HS-27A (cell line): ENCODE measurements at places on chromosomes 12 and 14.

DNA sequence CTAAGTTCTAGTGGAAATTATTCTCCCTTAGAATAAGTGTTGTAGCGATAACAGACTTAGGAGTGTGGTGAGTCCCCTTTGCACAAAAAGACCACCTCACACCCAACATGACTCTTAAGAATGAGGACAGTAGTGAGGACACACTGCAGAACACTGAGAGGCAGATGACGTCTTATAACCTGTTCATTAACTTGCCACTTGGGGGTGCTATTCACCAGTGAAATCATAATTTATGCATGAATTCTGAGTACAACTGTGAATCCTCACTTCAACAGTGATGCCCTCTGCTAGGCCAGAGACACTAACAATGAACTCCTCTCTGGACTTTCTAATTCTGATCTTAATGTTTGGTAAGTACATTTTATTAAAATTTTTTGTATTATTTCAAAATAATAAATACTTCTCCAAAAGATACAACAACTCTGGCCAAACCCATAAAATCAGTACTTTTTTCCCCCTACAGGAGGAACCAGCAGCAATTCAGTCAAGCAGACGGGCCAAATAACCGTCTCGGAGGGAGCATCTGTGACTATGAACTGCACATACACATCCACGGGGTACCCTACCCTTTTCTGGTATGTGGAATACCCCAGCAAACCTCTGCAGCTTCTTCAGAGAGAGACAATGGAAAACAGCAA is 274.7 kb downstream of the DAD1 start:
- peak; percentile 54 for DNase-seq

DNA sequence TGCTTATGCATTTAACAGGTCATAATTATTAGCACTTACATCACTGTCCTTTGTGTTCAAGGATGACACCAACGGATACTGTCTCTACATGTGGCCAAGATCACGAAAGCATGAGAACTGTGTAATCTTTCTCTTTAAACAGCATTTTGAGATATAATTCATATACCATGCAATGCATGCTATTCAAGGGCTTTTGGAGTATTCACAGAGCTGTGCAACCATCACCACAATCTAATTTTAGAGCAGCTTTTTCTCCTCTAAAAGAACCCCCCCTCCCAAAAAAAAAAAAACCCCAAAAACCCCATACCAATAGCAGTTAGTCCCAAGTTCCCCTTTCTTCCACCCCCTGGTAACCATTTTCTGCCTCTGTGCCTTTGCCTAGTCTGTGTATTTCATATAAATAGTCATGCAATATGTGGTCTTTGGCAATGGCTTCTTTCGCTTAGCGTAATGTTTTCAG is 60.6 kb downstream of the SPRING1 start:
- no peak for DNase-seq

- DNase-seq, result peak; percentile 46
Observed at GRCh38 chr12:57583008-57583831, 7.8 kb upstream of the PIP4K2C start.

GRCh38 chr12:23847857-23848256 is 101.6 kb downstream of the SOX5 start:
- no peak for DNase-seq

GRCh38 chr14:83300476-83301064 is 1766.9 kb upstream of the SEL1L start:
- peak; percentile 69 for DNase-seq

DNA sequence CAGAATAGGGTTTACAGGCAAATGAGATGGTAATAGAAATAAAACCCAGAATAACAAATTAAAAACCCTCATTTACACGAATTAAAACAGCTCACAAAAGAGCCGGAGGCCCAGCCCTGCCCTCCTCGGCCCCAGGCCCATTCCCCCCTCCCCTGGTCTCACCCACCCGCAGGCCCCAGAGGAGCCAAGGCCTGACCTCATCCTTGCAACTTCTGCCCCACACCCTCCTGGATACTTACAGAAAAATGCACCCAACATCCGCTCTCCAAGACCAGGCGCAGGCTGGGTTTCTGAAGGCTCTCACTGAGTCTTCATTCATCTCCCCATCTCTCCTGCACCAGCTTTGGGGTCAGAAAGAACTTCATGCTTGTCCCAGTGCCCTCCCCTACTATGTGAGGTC is 16.2 kb upstream of the VSX2 start:
- no peak for DNase-seq

GRCh38 chr12:130465046-130465445 is 127.4 kb downstream of the PIWIL1 start:
- DNase-seq, result no peak

DNA sequence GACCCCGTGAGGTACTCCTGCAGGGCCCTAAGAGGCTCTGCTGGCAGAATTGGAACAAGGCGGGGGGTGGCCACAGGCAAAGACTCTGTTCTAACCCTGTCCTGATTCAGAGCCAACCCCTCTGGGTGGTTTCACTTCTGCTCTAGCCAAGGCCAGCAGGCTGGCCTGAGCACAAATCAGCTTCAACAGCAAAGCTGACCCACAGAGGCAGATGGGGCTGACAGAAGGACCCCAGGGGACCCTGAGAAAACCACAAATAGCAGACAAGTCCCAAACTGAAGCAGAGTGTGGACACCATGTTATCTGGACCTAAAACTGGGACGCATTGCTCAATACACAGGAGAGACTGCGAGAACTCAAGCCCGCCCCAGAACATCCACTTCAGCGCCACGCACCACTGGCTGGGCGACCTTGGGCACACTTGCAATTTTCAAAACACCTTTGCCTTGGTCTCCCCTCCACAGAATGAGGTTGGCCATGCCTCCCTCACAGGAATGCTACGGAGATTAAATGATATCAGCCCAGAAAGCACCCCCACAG is 76.4 kb upstream of the DICER1 start:
- no peak for DNase-seq

GRCh38 chr14:103188810-103189480 is 65.7 kb downstream of the TNFAIP2 start:
- DNase-seq, result no peak

DNA sequence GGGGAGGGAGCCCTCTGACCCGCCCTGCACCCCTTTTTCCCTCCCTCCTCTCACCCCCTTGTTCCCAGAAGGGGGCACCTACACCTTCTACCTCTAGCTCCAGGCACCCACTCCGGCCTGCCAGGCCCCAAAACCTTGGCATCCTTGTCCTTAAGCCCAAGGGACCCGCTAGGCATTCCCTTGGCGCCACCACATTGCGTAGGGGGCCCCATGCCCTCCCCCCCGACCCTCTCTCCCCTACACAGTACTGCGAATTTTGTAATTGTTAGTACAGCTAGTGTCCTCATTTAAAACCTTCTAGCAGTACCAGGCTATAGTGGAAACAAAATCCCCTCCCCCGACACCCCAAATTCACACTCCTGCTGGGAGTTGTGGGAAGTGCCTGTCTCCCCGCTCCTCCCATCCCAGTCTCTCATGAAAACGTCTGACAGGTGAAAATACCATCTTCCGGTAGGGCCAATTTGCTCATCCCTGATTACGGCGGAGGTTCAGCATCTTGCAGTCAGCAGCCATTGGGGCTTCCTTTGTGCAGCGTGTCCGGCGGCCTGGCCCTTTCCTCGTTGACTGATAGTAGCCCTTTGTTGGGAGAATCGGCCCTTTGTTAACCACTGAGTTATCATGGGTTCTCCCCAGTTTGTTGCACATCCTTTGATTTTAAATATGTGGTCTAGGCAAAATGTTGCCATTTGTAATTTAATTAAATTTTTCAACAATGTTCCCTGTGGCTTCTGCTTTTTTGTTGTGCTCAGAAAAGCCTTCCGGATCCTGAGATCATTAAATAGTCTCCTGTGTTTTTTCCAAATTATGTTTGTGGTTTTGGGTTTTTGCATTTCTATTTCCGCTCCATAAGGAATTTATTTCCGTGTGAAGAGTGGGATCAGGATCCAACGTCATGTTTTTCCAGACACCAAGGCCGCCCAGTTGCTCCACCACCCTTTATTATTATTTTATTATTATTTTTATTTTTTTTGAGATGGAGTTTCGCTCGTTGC is 7.9 kb upstream of the CEP170B start:
- DNase-seq, result no peak

DNA sequence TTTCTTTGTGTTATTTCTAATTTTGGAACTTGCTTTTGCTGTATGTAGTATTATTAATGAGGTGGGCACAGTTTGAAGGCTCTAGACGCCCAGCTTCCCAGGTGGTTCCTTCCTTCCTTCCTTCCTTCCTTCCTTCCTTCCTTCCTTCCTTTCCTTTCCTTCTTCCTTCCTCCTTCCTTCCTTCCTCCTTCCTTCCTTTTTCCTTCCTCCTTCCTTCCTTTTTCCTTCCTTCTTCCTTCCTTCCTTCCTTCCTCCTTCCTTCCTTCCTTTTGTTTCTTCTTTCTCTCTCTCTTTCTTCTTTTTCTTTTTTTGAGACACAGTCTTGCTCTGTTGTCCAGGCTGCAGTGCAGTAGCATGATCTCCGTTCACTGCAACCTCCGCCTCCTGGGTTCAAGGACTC is 906.7 kb downstream of the AACS start:
- DNase-seq, result no peak

DNA sequence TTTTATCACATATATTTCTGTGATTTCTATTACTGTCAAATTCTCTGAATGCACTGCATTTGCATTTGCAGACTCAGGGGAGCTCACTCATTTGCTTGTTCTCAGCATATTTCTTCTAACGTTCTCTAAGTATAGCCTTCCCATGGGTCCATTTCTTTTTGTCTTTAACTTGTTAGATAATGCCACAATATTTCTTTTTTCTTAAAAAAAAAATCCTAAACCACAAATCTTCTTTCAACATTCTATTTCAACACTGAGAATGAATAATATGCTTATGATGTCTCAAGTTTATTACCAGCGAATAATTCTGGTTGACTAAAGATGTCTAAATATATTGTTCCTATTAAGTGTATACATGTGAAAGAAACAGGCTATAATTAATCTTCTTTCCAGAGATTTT is 200.2 kb downstream of the ANO6 start:
- no peak for DNase-seq

DNA sequence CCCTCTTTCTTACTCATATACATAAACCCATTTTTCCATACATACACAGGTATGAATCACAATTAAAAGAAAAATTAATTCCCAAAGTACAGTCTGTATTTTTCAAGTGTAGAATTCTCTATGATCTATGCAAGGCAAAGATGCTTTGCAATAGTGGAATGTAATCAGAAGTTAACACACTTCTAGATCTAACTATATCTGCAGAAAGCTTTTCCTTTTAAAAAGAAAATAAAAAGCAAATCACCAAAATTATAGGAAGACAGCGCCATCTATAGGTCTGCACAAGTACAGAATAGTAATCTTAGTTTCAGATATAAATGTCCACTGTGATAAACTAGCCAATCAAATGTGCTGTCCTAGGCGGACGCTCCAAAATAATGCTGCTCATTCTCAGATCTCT is 22.0 kb downstream of the SLC25A21 start:
- no peak for DNase-seq

- peak; percentile 41 for DNase-seq
Observed at GRCh38 chr12:64256166-64256800, 34.2 kb upstream of the KICS2 start.

DNA sequence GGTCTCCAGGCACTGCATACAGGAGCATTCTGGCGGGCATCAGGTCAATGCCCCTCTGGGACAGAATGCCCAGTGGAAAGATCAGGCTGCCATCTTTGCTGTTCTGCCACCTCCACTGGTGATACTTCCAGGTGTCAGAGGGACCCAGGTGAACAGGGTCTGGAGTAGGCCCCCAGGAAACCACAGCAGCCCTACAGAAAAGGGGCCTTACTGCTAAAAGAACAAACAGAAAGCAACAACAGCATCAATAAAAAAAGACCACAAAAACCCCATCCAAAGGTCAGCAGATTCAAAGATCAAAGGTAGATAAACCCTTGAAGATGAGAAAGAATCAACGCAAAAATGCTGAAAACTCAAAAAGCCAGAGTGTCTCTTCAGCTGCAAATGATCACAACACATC is 15.9 kb downstream of the GLIPR1L1 start:
- DNase-seq, result no peak

DNA sequence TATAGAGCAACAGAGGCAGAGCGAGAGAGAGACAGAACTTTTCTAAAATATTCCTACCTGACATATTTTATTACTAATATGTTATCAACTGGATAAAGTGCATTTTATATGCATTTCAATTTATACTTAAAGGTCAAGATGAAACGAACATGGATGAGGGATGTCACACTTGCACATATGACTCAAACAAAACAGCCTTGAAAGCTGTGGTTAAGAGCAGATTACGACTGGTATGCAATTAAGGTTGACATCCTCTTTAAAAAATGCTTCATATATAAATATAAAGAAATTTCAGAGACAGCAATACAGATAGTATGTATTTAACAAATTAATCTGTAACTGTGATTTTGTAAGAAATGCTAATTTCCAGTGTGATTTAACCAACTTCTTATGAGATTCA is 52.5 kb downstream of the LMO3 start:
- no peak for DNase-seq

- no peak for DNase-seq
Observed at GRCh38 chr12:109734219-109735000, 20.8 kb downstream of the FAM222A start.

- DNase-seq, result peak; percentile 8
Observed at GRCh38 chr12:51183816-51184215, 10.9 kb upstream of the TFCP2 start.

DNA sequence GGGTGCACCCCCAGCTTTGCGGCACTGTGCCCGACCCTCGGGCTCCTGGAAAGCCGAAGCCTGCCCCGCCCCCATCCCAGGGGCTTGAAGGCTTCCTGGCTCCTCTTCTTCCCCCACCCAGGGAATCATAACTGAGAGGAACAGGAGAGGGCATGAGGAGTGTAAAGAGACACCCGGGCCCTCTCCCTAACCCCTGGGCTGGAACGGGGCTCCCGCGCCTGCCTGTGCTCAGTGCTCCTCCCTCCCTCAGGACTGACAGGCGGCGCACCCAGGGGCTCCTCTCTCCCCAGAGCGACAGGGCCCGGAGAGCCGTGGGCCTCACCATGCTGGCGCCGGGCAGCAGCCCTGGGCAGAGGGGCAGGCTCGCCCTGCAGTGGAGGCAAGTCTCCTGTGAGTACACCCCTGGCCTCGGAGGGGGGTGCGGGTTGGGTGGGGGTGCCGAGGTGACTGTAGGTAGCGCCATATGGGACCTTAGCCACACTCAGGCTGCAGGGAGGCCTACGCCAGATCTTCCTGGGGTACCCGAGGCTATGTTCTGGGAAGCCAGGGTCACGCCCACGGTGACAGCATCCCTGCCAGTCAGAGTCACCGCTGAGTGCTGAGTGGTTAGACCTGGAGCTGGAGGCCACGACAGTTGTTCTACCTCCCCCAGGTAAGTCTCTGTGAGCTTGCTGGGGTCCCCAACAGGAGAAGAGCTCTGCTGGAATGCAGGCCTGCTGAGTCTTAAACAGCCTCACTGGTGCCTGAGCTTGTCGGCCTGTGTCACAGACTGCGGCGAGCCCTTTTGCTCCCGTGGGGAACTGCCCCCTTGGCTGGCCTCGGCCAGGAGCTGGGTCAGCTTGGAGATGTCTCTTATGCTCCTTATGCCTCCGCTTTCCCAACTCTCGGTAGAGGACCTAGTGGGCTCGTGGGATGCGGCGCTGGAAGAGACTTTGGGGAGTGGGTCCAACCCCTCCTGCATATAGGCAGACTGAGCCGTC is 7.8 kb downstream of the LRTM2 start:
- no peak for DNase-seq

- no peak for DNase-seq
Observed at GRCh38 chr12:113551563-113551962, 79.9 kb upstream of the LHX5 start.

- DNase-seq, result no peak
Observed at GRCh38 chr14:99944241-99944651, 121.0 kb upstream of the EVL start.

GRCh38 chr12:108729612-108730364 is 1.5 kb downstream of the CORO1C start:
- DNase-seq, result no peak
